NCI-H446 treated with DMSO at 0.1 percent for 48 hours (cell line): ENCODE measurements at places on chromosomes 16 and 17.

DNA sequence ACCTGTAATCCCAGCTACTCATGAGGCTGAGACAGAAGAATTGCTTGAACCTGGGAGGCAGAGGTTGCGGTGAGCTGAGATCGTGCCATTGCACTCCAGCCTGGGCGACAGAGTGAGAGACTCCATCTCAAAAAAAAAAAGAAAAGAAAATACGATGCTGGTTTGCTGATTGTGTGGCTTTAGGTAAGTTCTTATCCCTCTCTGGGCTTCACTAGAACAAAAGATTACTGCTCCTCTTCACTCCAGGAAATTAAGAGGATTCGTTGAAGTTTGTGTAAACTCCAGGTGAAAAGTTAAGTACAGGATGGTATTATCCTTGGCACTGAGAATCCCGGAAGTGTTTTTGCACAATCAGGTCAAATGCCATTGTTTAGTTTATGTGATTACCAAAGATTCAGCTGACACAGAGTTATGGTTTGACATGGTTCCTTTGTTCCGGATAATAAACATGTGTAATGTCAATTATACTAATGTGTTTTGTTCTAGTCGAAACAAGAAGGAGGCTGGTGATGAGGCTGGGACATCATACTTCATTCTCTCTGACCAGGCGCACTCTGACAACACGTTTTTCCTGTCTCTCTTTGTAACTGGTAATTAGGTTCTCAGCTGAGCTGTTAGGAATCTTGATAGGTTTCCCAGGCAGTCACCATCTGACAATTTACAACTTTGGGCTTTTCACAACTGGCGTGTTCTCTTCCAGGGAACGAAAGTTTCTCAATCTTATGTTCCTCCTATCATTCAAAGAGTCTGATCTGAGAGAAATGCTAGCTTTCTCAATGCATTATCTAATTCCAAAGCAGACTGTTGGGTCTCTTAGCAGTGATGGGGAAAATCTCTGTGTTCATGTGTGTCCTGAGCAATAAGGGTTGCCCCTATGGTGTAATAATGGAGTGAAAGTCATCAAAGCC is 10.8 kb upstream of the TAOK1 start:
- no peak for DNase-seq

GRCh38 chr17:74770498-74771318 is 5.4 kb downstream of the NAT9 start:
- no peak for DNase-seq

GRCh38 chr16:77143364-77143763 is 47.6 kb upstream of the MON1B start:
- no peak for DNase-seq

GRCh38 chr17:35786941-35787432 is 8.5 kb downstream of the MMP28 start:
- DNase-seq = no peak

DNA sequence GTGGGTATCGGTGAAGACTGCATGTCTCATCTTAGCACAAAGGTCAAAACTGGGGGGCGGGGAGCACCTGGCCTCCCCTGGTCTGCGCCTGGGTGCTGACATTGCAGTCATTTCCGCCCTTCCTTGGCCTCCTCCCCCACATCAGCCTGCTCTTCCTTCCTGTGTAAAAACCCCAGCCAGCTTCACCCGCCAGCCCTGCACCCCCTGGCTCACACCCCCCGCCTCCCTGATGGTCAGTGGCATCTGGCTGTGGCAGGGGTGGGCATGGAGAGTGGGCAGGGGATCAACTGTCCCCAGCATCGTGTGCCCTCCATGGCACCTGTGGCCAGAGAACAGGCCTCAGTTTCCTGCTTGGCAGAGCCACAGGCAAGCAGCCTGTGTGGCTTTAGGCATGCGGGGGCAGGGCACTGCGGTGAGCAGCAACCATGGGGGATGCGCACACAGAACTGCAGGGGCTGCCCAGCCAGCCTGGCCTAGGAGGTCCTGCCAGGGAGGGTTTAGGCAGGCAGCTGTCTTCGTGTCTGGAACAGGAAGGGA is 26.5 kb upstream of the LASP1NB start:
- DNase-seq = no peak

DNA sequence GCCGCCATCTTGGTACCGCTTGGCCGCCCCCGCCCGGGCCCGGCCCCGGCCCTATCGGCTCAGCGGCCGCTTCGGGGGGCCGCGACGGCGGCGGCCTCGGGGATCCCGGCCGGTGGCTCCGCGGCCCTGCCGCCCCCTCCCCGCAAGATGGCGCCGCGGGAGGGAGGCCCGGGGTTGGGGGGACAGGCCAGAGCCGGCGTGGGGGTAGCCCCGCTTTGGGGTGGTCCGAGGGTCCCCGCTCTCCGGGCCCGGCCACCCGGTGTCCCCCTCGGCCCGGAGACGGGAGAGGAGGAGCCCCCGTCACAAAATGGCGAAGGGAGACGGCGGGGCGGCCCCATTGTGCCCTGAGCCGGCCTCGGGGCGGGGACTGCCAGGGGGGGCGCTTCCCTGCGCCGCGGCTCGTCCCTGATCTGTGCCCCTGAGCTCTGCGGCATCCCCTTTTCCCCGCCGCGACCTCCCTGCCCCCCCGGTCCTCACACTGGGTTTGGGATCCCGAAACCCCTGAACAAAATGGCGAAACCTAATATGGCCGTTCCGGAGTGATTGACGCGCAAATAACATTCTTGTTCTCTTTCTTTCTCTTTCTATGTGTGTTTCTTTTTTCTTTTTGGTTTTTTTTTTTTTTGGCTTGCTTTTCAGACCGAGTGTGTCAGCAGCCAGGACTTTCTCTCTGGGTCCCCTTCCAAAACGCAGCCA is 986 bp downstream of the HAPSTR1 start:
- no peak for DNase-seq

DNA sequence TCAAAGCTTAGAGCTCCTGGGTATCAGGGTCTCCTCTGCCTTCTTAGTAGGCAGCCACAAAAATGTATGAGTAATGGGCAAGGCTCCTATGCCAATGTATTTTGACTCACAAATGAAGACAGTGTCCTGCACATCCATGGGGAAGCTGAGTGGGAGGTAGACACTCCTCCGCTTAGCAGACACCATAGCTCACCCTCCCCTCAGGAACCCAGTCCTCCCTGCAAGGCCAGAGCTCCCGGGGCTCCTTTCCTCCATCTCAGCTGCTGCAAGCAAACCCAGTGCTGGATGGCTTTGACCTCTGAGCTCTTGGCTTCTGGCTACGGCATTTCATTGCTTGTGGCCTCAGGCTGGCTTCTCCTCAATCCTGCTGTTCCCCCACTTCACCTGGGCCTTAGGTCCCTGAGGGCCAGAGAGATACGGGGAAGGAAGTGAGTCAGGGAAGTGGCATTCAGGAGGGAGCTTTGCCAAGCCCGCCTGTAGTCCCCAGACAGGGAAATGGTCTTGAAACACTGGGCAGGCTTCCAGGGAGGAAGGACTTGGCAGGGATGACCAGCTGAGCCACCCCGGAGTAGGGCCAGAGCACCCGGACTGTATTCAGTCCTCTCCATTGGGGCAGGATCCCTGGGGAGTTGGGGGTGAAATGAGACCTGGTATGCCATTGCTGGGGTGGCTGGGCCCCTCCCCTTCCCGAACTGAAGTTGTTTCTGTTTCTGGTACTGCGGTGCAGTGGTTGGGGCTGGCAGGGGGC is 4.5 kb downstream of the ABCC3 start:
- DNase-seq = peak; percentile 68

DNA sequence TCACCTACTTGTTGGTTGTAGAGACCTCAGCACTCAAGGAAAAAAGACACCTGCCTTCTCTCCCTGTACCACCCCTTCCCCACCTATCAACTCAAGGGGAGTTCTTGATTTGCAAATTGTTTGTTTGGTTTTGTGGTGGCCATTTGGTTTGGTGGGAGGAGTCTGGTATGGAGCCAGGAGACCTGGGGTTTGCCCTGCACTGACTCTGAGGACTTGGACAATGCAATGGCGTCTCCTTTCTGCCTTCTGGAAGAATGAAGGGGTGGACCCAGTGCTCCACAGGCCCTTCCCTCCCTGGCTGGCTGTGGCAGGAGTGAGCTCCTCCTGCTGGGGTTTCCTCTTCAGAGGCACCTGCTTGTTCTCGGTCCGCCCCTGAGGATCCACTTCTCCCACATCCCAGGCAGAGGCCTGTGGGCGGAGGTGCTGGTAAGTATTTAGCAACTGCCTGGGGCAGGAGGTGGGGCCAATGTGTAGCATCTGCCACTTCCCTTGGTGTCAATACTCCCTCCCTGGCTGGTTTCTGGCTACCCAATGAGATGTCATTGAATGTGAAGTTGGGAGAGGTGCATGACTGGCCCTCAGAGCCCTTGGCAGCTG is 164.5 kb downstream of the NTN1 start:
- DNase-seq = no peak

DNA sequence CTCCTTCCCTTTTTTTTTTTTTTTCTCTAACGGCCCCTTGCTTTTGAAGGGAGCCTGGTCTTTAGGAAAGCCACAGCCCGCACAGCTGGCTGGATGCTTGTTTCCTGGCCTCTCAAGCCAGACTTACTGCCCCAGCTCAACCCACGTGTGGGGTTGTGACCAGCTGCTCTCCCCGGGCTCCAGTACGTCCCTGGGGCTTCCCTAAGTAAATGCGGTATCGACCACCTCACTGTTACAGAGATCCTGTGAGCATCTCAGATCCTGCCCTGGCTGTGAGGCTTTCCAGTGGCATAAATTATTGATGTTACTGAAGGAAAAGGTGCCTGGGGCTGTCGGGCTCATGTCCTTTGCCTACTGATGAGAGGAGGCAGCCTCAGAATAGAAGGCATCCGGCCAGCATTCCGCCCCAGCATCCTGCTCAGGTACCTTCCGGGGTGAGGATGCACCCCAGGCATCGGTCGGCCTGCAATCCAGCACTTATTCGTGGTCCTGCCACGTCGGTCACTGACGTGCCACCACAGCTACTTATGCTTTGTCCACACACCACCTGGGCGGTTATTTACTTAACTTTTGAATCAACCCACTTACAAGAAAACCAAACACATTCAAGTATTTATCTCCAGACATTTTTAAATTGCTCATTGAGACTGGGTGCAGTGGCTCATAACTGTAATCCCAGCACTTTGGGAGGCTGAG is 9.6 kb downstream of the GPRC5B start:
- no peak for DNase-seq

DNA sequence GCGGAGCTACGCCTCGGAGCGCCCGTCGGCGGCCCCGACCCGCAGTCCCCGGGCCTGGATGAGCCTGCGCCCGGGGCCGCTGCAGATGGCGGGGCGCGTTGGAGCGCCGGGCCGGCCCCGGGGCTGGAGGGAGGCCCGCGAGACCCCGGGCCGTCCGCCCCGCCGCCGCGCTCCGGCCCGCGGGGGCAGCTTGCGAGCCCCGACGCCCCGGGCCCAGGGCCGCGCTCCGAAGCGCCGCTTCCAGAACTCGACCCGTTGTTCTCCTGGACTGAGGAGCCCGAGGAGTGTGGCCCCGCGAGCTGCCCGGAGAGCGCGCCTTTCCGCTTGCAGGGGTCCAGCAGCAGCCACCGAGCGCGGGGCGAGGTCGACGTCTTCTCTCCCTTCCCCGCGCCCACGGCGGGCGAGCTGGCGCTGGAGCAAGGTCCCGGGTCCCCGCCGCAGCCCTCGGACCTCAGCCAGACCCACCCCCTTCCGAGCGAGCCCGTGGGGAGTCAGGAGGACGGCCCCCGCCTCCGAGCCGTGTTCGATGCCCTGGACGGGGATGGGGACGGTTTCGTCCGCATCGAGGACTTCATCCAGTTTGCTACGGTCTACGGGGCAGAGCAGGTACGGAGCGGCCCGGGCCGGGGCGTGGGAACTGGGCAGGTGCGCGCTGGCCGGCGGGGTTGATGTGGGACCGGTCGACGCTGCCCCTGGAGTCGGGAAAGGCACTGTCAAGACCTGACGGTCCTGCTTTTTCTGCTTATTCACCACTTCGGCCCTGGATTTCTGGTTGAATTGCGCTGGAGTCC is 861 bp downstream of the RAB11FIP3 start:
- DNase-seq = no peak

- no peak for DNase-seq
Measured at GRCh38 chr17:77479372-77480198, 338.8 kb downstream of the SEC14L1 start.

DNA sequence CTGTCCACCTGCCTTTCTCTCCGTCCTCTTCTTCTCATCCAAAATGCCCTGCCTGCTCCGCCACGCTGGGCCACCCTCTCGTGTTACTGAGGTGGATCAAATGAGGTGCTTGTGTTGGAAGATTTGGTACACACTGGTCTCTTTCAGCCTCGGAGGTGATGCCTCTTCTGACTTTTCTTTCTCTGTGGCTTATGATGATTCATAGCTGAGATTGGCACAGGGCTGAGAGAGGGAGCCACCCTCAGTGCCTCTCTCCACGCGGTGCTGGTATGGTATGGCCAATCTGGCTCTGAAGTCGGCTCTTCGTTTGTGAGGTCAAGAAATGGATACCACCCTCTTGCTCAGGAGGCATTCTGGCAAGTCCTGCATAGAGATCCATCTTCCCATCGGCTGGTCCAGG is 82.4 kb downstream of the PLCG2 start:
- no peak for DNase-seq

DNA sequence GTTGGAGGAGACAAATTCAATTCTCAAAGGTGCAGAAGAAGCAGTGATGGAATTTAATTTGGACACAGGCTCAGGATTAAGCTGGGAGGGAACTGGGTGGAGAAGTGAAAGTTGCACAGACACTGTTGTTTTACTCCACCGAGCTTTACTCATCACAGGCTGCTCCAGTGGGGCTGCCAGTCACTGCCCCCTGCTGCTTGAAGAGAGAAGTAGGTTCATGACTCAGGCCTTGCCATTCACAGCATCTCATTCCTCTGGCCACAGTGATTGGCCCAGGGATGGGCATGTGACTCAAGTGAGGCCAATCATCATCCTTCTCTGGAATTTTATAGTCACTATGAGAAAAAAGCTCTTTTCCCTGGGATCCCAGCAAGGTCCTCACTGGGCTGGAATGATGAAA is 11.8 kb downstream of the GNAO1 start:
- no peak for DNase-seq

GRCh38 chr16:66924527-66925321 is 611 bp downstream of the RRAD start:
- no peak for DNase-seq

GRCh38 chr17:78041386-78042179 is 83.1 kb downstream of the TNRC6C start:
- no peak for DNase-seq

DNA sequence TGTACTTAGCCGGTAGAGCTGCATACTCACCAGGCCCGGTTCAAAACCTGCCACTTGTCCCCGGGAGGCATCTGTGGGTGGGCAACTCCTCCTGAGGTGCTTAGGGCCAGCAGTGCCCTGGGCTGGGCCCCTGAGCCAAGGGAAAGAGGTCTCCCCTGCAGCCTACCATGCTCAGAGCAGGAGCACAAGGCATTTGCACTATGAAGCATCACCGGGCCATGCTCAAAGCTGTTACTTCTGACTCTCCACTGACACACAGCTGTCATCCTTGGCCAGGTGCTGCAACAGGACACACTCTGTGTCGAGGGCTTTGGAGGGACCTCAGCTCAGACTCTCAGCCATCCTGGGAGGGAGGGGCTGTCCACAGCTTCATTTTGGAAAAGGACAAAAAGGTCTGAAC is 37.2 kb downstream of the SLC38A8 start:
- DNase-seq = no peak

GRCh38 chr17:29159306-29159860 is 20.8 kb downstream of the MYO18A start:
- no peak for DNase-seq
